ENCODE measurements at places on chromosomes 6 and 20.

GRCh38 chr6:163175301-163175700 lies 239.2 kb upstream of the QKI start:
- no peak for DNase-seq

- no peak for DNase-seq
Observed at GRCh38 chr6:13267142-13267651, 61.1 kb downstream of the TBC1D7 start.

DNA sequence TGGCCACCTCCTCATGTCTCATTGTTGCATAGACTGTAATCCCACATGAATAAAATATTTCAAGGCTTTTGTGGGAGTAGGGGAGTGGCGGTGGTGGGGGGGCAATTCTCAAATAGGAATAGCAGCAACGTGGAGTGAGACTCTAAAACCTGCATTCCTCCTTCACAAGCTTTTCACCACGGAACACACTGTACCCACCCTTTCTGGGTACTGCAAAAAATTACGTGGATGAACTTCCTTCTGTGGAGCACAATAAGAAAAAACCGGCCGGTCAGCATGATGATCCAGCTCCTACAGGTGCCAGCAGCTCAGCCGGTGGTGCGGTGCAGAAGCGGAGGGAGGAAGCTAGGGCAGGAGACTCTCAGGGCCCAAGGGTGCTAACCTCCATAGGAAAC lies 930 bp upstream of the RRAGD start:
- no peak for DNase-seq

DNA sequence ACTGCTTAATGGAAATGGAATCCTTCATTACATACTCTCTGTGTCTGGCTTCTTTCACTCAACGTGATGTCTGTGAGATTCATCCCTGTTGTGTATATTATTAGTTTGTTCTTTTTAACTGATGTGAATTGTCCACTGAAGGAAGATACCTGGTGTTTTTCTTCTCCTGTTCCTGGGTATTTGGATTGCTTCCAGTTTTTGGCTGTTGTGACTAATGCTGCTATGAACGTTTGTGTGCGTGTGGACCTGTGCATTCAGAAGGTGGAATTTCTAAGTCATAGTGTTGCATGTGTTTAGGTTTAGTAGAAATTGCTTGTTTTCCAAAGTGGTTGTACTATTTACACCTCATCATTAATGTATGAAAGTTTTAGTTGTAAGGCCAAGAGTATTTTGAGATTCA lies 3.8 kb downstream of the TULP4 start:
- no peak for DNase-seq

- no peak for DNase-seq
Observed at GRCh38 chr6:82040405-82041221, 206.9 kb downstream of the IBTK start.

DNA sequence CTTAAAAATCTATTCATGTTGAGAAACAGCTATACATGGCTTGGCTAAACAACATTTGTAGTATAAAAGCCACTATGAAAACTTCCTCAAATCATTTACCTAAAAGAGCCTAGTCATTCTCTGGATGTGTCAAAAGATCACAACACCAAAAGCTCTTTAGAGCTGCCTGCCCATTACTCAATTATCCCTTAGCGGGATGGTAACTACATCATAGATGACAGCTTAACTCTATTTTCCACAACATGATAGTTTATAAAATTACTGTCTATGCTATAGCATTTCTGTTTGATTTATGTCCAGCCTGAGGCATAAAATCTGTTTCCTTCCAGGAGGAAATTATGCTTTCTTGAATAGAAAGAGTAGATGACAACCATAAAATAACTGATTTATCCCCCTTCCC lies 777.6 kb upstream of the HS3ST5 start:
- no peak for DNase-seq

- no peak for DNase-seq
Observed at GRCh38 chr6:15752820-15753219, 90.0 kb upstream of the DTNBP1 start.

DNA sequence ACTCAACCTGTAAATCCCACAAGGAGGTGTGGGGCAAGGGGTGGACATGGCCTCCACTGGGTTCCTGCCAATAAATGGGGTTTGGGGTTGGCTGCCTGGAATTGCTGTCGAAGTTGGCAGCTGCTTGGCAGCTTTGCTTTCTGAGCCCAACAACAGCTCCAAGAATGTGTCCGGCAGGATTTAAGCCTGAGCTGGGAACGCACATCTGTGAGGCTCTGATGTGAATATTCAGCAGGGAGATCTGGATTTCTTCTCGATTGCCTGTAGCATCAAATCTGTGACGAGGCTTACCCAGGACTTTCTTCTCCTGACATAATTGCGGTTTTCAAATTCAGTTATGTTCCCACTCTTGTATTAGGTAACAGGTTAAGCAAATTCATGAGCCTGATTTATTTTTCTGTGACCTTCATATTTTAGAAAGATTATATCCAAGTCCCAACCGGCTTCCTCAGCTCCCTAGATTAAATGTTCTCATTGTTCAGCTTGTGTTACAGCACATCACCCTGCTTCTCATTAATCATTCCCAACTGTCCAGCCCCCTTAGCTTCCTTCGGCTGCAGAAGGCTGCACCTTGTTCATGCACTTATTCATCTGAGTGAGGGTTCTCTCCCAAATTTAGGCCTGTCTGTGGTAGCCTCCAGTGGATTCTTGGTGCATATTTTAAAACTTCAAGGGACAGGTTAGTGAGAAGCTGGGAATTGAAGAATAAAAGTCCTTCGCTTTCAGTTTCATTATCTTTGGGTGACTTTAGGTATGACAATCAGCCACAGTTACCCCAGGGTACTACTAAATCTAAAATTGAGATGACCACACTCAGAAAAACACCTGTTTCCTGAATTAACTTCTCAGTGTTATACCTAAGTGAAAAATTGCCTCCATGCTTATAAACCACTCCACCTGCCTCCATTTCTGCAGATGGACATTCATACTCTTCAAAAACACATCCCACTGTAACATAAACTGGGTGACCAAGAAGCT lies 310.0 kb downstream of the ESR1 start:
- peak; percentile 26 for DNase-seq

- DNase-seq: peak; percentile 18
Observed at GRCh38 chr6:20467437-20467836, 65.8 kb downstream of the E2F3 start.

- no peak for DNase-seq
Observed at GRCh38 chr20:60895363-60896079, 356.5 kb upstream of the CDH4 start.

DNA sequence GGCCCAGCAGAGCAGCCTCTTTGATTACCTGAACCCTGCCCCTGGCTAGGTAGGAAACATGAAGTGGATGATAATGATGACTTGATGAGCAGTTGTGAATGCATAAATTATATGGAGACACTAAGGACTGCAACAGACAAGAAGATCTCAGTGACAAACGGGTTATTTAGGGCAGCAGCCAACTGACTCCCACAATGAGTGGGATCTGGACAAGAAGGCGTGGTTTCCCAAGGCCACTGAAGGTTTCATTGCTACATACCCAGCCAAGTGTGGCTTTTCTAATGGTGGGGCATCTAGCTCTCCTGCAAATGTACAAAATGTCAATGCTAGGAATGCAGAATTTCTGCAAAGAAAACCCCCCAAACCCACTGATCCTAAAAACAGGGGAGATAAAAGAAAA lies 29.4 kb downstream of the RING1 start:
- DNase-seq: no peak

- DNase-seq: no peak
Observed at GRCh38 chr6:162226803-162227202, 500.8 kb downstream of the PRKN start.

DNA sequence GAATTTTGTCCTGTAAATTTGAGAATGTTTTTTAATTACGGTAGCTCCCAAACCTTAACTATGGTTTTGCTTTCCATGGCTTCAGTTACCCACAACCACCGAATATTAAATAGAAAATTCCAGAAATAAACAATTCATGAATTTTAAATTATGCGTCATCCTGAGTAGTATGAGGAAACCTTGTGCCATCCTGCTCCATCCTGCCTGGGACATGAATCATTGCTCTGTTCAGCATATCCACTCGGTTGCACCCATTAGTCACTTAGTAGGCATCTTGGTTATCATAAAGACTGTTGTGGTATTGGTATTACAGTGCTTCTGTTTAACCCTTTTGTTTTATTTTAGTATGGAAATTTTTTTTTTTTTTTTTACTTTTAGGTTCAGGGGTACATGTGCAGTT lies 39.7 kb downstream of the KCNS1 start:
- DNase-seq: no peak

GRCh38 chr6:164037171-164037870 lies 622.8 kb downstream of the QKI start:
- no peak for DNase-seq

- DNase-seq: no peak
Observed at GRCh38 chr6:106530026-106530425, 99.3 kb downstream of the RTN4IP1 start.

- no peak for DNase-seq
Observed at GRCh38 chr20:62235001-62235776, 3.1 kb upstream of the OSBPL2 start.

- no peak for DNase-seq
Observed at GRCh38 chr6:166655713-166656229, 28.7 kb upstream of the RPS6KA2 start.

GRCh38 chr20:35303735-35304491 lies 11.7 kb upstream of the FAM83C start:
- DNase-seq: peak; percentile 88

- no peak for DNase-seq
Observed at GRCh38 chr6:170029416-170030283, 261.2 kb downstream of the DLL1 start.

GRCh38 chr6:117205876-117206275 lies 59.5 kb upstream of the VGLL2 start:
- DNase-seq: no peak

- DNase-seq: no peak
Observed at GRCh38 chr6:122722746-122723145, 56.8 kb upstream of the FABP7 start.

DNA sequence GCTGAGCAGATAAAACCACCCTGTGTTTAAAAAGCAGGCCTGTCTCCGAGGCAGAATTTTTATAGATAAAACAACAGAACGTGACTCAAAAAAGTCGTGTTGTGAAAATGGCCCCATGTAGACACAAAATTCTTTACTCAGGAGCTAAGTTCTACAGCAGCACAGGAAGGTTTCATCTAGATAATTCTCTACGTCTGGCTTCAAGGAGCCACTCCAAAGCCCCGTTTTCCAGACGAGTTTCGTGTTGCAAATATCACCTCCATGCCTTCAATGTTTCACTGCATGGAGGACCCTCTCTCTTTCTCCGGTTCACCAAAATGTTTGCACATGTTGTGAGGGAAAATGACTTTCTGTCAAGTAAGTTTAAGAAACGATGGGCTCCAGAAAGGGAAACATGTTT lies 12.0 kb upstream of the BMP7 start:
- no peak for DNase-seq

- DNase-seq: no peak
Observed at GRCh38 chr20:5362771-5363170, 46.0 kb upstream of the PROKR2 start.

DNA sequence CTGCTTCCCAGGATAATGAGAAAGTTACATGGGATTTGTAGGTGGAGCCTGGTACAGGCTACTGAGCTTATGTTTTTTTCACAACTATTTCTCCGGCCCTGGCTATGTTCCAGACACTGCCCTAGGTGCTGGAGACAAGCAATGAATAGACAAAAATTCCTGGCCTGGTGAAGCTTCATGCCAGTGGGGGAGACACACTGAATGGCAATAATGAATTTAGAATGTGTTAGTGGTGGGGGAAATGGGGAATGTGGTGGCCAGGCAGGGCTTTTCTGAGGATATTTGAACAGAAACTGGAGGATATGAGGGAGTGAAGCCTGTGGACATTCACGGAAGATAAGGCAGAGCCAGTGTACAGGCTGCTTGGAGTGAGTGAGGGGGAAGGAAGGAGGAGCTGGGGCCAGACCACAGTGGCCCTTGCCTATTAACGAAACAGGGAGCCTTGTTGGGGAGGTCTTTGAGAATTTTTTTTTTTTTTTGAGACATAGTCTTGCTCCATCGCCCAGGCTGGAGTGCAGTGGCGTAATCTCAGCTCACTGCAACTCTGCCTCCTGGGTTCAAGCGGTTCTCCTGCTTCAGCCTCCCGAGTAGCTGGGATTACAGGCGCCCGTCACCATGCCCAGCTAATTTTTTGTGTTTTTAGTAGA lies 6.6 kb downstream of the FOXS1 start:
- DNase-seq: no peak

DNA sequence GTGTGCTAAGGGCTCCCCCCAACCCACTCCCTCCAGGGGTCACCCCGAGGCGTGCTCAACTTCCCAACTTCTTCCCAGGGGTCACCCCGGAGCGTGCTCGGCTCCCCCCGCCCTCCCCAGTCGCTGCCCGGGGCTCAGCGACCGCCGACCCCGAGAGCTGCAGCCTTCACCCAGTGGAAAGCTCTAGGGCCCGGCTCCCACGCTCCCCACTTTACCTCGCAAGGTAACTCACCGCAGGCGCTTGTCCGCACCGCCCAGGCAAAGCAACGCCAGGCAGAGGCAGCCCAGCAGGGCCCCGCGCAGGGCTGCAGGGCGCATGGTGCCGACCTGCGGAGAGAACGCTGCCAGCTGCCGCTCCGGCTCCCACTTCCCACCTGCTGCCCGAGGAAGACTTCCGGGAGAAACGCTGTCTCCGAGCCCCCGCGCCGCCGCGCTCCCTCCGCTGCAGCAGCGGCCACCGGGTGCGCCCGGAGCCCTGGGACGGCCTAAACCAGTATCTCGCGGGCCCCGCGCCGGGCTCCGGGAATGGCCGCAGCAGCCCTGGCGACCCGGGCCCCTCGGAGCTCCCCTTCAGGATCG lies 396 bp downstream of the RNASET2 start:
- DNase-seq: no peak

GRCh38 chr20:2751878-2752566 lies 48.4 kb downstream of the CPXM1 start:
- DNase-seq: peak; percentile 74

- DNase-seq: no peak
Observed at GRCh38 chr20:3803854-3804253, 7.7 kb downstream of the CDC25B start.

DNA sequence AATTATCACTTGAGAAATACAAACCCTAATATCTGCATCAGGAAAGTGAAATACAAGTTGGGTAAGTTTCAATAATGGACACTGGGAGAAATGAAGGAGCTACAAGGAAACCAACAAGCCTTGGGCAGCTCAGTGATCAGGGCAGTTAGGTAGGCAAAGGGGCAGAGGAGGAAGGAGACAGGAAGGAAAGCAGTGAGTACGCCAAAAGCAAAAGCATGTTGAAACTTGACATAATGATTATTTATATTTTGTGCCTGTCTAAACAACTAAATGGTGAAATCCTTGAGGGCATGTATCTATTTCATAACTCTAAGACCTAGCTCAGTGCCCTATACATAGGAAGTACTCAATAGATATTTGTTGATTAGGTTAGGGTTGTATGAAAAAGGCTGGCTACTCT lies 23.3 kb downstream of the PXT1 start:
- no peak for DNase-seq

DNA sequence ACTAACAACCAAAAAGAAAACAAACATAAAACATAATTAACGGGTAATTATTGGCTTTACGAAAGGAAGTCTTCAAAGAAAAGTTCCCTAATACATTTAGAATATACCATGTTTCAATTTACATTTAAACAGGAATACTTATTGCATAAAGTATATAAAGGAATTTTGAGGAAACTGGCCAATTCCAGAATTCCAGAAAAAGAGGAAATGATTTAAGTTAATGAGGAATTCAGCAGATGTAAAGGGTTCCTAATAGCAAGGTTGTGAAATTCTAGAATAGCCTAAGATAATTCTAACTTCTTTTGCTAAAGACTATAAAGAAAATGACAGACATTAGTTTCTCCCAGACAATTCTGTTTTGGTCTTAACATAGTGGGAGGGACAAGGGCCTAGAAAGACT lies 35.0 kb downstream of the DTNBP1 start:
- DNase-seq: no peak

GRCh38 chr6:118921084-118921483 lies 13.9 kb downstream of the MCM9 start:
- DNase-seq: no peak

All from GM13977 (cell line).